8988T (cell line): ENCODE measurements at places on chromosomes 5 and 9.

DNA sequence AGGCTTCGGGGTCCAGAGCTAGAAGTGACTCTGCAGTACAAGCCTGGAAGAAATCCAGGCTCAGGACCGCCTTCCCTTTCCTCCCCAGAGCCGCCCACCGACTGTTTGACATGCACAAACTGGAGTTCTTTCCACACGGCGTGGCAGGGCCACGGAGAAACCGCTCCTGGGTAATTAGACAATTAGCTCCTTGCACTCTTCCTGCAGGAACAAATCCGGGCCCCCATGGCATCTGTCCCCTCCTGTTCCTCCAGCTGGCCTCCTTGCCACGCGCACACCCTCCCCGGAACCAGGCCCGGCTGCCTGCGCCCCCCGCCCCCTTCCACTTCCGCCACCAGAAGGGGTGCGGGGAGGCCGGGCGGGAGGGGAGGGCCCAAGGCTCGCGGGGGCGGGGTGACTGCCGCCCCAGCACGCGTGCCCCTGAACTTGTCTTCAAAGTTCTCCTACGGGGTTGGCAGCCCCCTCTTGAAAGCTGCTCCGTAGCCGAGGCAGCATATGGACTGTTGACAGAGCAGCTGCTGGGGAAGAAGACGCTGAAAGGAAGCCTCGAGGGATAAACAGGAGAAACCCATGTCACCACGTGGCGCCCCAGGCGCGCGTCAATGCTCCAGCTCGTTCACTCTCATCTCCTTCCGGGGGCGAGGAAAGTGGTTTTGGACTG lies 74.3 kb downstream of the SEC61B start:
- DNase-seq, result no peak

GRCh38 chr5:95102687-95103086 lies 182.2 kb downstream of the MCTP1 start:
- no peak for DNase-seq

DNA sequence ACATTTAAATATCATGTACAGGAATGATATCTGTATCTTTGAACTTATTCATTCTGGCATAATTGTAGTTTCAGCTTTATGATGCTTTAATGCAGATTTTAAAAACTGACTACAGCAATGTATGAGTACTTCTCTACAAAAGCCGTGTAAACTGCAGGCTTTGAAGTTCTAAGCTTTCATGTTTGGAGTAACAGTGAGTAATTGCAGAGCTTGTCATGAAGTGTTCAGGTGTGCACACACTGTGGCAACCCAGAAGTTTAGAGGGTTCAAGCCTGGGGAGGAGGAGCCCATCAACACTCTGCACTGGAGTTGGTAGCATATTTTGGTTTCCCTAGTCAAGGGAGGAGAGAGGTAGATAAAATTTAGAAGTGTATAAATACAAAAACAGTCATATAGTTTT lies 130.9 kb downstream of the CD180 start:
- no peak for DNase-seq

DNA sequence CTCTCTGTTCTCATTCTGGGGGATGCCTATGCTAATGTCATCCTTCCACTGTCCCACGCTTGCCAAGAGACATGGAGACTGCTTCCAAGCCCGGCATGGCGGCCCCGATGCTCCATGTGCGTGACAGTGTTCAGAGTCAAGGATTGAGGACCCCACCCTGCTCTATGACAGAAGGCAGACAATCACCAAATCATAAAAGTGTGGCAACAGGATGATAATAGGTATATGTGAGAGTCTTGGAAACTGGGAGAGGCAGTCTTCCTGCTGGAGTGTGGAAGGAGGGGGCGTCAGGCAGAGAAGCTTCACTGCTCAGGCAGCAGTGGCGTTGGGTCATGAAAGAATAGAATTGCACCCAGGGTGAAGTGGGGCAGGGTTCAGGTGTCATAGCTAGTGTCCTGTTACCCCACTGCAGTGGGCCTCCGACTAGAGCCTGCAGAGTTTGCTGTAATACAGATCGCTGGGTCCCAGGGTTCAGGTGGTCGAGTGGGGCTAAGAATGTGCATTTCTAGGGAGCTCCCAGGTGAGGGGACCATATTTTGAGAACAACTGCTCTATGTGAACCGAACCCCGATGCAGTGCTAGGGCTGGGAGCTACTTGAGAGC lies 12.5 kb upstream of the GADD45G start:
- no peak for DNase-seq

- DNase-seq, result no peak
Measured at GRCh38 chr9:132804576-132805295, 73.3 kb downstream of the AK8 start.

- DNase-seq, result no peak
Measured at GRCh38 chr5:133790898-133791297, 177.5 kb downstream of the C5orf15 start.

DNA sequence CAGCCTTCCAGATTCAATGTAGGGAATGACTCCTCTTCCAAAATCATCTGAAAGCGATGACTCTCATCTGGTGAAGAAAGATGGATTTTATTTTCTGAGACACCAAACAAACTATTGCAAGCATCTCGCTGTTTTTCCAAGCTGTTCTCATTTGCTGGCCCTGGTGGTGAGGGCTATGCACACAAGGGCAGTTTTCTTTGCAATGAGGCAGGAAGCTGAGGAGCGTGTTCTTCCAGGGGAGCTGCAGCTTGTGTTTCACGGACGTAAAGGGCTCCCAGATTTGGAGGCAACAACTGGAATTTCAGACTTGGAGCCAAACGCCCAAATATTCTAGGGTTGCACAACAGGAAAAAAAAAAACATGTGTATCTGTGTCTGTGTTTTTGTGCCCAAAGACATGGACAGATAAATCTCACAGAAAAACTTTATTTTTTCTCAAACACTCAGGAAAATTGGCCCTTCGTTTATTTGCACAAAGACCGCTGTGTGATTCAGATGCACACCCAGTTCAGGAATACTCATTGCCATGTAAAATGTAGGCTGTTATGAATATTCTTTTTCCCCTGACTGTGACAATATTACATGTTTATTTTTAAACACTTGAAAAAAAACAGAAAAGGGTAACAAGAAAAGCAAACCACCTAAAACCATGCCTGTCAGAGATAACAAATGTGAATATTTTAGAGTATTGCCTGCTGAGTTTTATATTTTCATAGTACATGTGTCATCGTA lies 151.3 kb downstream of the GAS1 start:
- DNase-seq, result no peak

DNA sequence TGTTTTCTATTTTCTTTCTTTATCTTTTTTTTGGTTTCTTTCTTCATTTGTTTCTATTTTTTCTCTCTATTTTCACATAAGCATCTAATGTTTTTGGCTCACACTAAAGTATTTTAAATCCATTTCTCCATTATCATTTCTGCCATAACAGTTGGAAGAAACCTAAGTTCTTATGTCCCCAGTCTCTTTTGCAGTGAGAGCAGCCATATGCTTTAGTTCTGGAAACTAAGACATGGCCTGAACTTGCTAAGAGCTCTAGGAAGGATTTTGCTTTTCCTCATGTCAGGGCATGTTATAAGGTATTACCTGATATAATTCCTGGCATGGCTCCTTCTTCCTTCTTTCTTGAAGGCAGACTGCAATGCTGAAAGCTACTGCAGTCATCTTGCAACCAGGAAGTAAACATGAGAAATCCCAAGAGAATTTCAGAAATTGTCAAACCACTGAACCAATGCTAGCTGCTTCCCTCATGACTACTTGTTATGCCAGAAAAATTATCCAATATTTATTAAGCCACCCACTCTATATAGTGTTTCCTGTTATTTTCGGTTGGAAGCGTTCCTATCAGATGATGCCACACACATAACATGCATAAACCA lies 171.1 kb downstream of the TAF11L14 start:
- DNase-seq, result no peak
